ENCODE measurements at places on chromosomes 6 and 20.

DNA sequence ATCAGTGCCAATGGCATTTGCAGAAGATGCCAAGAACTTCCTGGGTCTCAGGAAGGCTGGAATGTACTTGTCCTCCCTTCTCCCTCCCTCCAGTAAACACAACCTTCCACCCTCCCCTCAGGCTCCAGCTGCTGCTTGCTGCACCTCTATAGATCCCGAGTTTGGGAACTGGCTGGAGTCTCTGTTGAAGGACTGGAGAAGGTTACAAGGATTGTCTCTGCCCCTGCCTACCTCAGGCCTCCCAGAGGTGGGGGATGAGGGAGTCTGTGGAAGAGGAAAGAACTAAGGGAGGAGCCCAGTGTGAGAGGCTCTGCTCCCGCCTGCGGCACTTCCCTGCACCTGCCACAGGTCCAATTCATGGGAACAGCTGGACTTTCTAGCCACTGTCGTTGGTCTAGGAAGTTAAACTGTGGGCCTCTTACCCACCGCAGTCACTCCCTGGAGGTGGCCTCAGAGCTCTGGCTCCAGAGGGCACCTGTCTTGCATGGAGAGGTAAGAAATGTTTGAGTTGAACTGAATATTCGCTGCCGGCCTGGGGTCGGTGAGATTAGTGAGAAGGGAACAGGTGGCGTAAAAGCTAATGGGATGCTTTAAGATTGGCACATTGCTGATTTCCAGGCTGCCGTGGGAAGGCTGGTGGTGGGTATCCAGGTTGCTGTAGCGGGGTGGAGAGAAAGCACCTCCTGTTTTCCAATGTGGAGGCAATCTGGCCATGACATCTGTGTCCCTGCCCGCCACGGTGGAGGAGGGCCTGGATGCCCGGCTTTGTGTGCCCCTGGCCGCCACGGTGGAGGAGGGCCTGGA is 54.3 kb downstream of the PPP1R14C start:
- no peak for DNase-seq

- DNase-seq, result no peak
Measured at GRCh38 chr20:63831646-63831992, 555 bp upstream of the ZBTB46 start.

GRCh38 chr6:89475101-89475500 is 42.1 kb downstream of the ANKRD6 start:
- no peak for DNase-seq

DNA sequence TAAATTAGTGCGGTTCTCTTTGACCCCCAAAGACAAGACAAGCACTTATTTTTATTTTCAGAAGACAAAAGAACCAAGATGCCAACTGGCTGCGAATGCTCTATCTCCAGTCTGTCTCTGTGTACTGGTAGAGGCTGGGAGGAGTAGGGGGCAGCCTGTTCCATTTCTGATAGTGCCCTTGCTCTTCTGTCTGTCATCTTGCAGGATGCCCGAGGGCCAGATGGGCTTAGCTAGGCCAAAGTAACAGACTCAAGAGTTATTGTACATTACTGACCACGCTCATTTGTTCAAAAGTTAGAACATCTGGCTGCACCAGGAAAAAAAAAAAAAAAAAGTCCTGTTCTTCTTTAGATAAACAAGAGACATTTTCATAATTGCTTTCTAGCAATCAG is 198.1 kb upstream of the UST start:
- DNase-seq, result no peak

DNA sequence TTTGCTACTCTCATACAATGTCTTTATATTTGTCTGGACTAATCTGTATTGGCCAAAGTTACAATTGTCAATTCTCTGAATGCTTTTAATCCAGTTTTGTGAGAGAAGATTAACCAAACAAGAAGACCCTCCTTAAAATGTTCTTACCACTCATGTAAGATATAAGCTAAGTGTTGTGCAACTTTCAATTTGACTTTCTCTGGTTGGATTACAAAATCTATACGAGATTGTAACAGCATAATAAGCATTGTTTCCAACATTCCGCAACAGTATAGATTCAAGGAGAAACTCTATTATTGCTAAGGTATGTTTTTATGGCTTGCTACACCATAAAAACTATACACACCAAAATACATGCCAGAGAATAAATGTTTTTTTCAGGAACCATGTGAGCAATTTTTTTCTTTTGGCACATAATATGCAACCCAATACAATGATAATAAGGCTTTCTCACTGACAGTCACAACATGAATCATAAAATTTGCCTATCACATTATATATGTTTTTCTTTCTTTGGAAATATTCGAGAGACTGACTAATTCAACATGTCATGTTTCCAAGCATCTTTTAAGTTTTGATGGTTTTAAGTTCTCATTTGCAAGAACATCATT is 12.2 kb upstream of the TRPC4AP start:
- no peak for DNase-seq

- no peak for DNase-seq
Measured at GRCh38 chr20:10478205-10478604, 43.1 kb downstream of the SLX4IP start.
